ENCODE measurements at places on chromosomes 1 and 21. TPM values are rescaled to one million over a fixed set of nuclear protein-coding genes. Genes with fewer than 3 reads are reported as not detected.

The SPATA21 gene
- not detected for total RNA-seq

- no peak for DNase-seq
- H3K4me3 ChIP-seq: no peak overlapping the region
- H3K27ac ChIP-seq: no peak overlapping the region
Observed at GRCh38 chr21:41675574-41675973, 91.3 kb downstream of the RIPK4 start.

- H3K36me3 ChIP-seq: peaks cover 2% of the 10 kb centered on the region
- H3K27me3 ChIP-seq: peaks cover 20% of the 10 kb centered on the region
- no peak within 1 kb of the TSS for H3K4me3 ChIP-seq
- peak; percentile 40 for DNase-seq
- no peak within 1 kb of the TSS for H3K27ac ChIP-seq
Observed at GRCh38 chr1:2801535-2802291, at the start of gene TTC34. TSS of gene TTC34 (minus strand) at chr1:2801693. CDS start at chr1:2800827, 866 bp downstream.

GRCh38 chr1:201385299-201385891 is 7.9 kb upstream of the TNNT2 start:
- H3K4me3 ChIP-seq: no peak overlapping the region
- H3K4me1 ChIP-seq: no peaks in the 10 kb centered on the region
- peaks cover 29% of the 10 kb centered on the region for H3K27me3 ChIP-seq

DNA sequence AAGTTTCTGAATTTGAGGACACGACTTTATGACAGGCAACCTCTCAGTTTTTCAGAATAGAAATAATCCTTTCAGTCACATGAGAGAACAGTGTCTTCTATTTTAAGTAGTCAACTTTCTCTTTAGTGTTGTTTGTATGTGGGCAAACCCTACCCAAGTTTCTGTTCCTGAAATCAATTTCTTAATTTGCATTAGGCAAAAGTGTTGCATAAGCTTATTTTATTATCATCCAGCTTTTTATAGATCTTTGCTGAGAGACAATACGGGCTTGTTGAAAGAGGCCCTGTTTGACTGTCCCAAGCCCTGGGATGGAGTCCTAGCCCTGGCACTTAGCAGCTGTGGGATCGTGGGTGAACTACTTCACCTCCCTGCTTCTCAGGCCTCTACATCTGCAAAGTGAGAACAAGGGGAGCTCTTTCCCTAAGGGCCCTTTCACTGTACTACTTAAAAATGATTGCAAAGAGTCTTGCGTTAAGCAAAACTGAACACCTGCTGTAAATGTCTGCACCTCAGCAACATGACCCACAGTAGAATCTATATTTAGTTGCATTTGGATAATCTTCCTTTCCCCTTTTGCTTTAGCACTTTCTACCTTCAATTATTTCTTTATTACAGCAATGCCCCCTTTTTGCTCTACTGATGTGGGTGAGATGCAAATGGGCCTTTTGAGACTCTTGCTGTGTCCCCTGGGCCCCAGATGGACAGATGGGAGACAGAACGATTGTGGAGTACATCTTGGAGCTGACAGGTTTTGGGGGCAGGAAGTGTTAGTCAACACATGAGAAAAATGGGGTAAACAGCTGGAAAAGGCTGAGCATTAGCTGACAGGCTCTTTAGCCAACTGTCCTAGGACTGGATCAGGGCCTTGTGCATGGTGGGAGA is 41.0 kb upstream of the SCAF4 start:
- no peaks in the 10 kb centered on the region for H3K4me1 ChIP-seq
- H3K36me3 ChIP-seq: no peaks in the 10 kb centered on the region
- peak overlapping the region; percentile 66 for H3K27ac ChIP-seq
- H3K4me3 ChIP-seq: no peak overlapping the region
- no peaks in the 10 kb centered on the region for H3K27me3 ChIP-seq
- DNase-seq: no peak

The C1QB gene
- not detected for total RNA-seq

DNA sequence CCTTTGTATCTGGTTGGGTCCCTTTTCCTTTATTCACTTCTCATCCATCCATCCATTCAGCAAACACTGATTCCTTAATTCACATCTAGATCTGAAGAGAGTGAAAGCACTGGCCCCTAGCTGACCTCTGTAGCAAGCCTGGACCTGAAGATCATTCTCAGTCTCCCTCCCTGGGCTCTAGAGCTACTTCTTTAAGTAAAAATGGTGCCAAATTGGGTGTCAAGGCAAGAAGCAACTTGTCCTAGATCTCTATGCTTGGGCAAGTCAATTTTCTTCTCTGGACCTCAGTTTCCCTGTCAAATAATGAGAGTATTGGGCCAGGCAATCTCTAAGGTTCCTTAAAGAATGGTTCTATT is 36.1 kb downstream of the PLXNA2 start:
- DNase-seq: no peak
- H3K27ac ChIP-seq: no peak overlapping the region
- no peak overlapping the region for H3K4me3 ChIP-seq

The GPR25 gene
- total RNA-seq: not detected

Data from naive thymus-derived CD8-positive, alpha-beta T cell (primary cell).